ENCODE measurements at places on chromosomes 1 and 21.

GRCh38 chr1:228147151-228147693 lies 2.5 kb upstream of the GJC2 start:
- DNase-seq = no peak

DNA sequence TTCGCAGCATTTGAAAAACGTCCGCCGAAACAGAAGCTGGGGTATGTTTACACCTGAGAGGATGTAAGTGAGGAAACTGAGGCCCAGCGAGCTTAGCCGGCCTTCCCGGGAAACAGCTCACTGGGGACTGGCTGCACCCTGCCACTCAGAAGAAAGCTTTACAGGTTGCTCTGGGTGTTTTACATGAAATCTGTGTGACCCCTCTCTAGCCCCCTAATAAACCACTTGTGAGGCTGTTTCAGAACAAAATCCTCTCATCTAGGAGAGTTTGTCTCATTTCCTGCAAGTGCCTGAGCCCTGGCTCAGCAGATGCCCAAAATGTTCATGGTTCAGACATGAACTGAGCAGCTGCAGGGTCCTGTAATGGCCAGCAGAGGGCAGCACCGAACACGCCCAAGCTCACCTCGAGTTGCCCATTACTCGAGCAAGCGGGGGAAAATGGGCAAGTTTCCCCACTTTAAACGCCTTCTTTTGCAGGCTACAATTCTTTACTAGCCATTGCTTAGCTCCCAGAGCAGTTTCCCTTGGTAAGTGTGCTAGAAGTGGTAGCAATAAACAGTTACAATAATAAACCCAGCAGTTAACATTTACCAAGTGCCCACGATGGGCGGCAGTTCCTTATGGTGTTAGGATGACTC lies 76.4 kb downstream of the FHAD1 start:
- peak; percentile 58 for DNase-seq

GRCh38 chr1:81834921-81835698 lies 34.4 kb downstream of the ADGRL2 start:
- DNase-seq = no peak

- no peak for DNase-seq
Observed at GRCh38 chr1:1058088-1058905, 15.8 kb downstream of the RNF223 start.

- no peak for DNase-seq
Observed at GRCh38 chr1:100396651-100397050, 44.3 kb downstream of the CDC14A start.

DNA sequence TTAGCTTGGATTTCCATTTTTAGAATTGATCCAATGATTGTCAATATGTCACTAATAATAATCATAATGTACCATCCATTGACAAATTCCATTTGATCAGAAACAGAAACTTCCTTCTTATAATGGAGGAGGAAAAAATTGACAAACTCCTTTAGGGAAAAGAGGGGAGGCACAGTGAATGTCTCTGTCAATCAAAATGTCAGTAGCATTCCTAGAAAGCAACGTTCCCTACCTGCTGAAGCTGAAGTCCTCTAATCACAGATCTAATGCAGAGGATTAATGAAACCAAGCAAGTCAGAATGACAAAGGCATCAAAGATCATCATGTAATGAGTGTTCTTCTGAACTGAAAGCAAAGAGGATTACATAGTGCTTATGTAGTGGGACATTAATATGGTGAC lies 22.4 kb downstream of the MCOLN3 start:
- no peak for DNase-seq

DNA sequence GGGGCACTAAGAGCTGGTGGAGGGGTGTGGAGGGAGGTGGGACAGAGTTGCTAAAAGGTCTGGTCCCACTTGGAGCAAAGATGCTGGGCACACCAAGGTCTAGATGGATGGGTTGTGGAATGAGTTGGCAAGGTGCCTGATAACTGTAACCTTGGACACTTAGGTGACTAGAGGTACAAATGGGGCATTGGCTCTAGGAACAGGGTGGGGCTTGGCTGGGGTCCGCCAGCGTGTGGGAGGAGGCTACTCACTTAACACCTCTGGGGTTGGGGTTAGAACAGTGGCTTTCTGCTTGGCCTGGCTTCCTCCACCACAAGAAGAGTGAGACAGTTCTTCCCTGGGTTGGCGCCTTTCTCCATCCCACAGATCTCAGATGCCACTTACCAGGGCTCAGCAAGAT lies 17.2 kb downstream of the KCNA2 start:
- DNase-seq = no peak

DNA sequence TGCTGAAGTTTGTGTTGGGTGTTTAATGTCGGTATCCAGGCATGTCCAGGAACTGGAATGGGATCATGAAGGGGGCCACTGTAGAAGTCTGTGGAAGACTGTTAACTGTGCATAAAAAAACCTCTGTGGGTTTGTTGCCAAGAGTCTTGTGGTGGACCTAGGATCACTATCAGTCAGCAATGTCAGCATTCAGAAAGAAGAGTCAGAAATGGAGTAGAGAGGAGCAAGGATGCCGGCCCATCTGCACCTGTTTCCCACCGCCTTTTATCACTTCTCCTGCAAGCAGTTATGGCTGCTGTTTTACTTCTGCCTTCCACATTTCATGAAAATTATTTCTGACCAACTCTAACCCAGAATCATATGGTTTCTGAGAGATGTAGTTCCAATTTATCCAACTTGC lies 36.7 kb downstream of the CLCA4 start:
- no peak for DNase-seq

GRCh38 chr1:16130827-16131226 lies 25.0 kb downstream of the EPHA2 start:
- DNase-seq = no peak

- DNase-seq = no peak
Observed at GRCh38 chr1:185528084-185528676, 206.0 kb upstream of the HMCN1 start.

GRCh38 chr1:201694608-201695335 lies 134.2 kb upstream of the IPO9 start:
- no peak for DNase-seq

- peak; percentile 45 for DNase-seq
Observed at GRCh38 chr1:26234644-26235370, 807 bp downstream of the CEP85 start.

- no peak for DNase-seq
Observed at GRCh38 chr1:203287109-203287893, 18.0 kb upstream of the BTG2 start.

GRCh38 chr1:153609585-153609907 lies 3.4 kb downstream of the S100A16 start:
- DNase-seq = no peak

DNA sequence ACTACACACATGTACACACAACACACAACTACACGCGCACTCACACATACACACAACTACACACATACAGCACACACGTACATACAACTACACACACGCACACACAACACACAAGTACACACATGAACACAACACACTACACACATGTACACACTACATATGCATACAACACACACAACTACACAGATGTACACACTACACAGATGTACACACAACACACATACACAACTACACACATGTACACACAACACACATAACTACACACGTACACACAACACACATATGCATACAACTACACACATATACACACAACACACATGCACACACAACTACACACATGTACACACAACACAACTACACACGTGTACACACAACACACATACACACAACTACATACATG lies 318.6 kb downstream of the CAMTA1 start:
- no peak for DNase-seq

- no peak for DNase-seq
Observed at GRCh38 chr21:45266518-45267389, 20.9 kb downstream of the POFUT2 start.

- DNase-seq = no peak
Observed at GRCh38 chr1:213982672-213983492, 4.9 kb upstream of the PROX1 start.

DNA sequence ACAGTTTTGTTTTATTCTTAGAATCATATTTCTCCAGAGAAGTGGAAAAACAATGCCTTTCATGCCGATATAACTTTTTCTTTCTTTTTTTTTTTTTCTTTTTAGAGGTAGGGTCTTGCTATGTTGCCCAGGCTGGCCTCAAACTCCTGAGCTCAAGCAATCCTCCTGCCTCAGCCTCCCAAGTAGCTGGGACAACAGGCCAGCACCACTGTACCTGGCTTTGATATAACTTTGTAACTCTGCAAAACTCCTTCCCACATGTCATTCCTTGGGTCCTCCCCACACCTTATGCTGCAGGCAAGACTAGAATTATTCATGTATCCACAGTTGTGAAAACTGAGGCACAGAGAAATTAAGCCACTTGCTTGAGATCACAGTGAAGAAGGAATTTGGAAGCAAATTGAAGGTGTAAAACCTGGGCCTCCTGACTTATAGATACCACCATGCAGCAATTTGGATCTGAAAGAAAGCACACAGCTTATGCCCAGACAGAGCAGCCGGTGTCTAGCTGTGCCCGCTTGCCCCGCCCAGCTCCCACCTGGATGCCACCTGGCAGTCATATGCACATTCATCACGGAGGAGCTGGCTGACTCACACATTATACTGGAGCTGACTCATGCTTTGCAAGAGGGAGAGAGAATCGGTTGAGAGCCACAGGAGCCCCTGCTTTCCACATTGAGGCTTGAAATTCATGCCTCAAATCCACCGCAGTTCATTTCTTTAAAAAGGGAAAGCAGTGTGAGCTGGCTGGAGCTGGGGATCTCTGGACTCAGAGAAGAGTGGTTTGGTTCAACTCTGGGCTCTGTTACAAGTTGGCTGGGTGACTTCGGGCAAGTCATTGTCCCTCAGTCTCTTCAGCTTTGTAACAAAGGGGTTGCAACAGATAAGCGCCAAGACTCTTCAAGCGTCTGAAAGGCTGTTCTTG lies 8.3 kb upstream of the SLC2A1 start:
- peak; percentile 97 for DNase-seq

- no peak for DNase-seq
Observed at GRCh38 chr1:221430152-221430960, 311.5 kb downstream of the DUSP10 start.

- no peak for DNase-seq
Observed at GRCh38 chr1:153503766-153504165, 32.0 kb downstream of the S100A6 start.

DNA sequence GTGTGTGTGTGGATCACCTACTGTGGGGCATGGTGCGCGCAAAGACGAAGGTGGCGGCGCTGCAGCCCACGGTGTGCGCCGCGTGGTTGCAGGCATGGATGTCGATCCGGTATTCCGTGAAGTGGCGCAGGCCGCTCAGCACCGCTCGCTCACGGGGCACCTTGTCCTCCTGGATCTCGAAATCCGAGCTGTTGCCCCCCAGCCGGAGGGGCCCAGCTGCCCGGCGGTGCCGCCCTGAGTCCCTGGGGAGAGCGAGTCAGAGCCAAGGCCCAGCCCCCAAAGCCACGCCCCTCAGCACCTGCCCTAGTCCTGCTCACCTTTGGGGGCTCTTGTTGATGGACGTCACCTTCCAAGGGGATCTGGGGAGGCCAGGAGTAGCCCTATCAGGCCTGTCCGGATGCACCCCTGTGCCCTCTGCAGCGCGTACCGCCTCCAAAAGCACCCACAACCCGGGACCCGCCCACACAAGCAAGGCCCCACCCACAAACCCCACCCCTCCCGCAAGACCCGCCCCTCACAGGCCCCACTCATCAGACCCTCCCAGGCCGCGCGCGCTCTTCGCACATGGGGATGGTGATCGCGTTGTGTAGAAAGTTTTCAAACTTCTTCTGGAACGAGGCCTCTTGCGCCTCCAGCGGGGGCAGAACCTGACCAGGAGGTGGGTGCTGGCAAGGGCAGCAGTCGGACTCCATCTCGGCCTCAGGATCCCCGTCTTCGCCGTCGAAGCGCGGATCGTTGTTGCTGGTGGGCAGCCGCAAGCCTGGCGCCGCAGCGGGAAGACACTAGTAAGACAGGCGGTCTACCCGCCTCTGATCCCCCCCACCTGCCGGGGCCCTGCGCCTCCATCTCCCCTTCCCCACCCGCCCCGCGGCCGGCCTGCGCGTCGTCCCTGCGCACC lies 13.6 kb downstream of the INSRR start:
- DNase-seq = no peak

- DNase-seq = no peak
Observed at GRCh38 chr1:218164111-218164929, 120.8 kb upstream of the RRP15 start.

DNA sequence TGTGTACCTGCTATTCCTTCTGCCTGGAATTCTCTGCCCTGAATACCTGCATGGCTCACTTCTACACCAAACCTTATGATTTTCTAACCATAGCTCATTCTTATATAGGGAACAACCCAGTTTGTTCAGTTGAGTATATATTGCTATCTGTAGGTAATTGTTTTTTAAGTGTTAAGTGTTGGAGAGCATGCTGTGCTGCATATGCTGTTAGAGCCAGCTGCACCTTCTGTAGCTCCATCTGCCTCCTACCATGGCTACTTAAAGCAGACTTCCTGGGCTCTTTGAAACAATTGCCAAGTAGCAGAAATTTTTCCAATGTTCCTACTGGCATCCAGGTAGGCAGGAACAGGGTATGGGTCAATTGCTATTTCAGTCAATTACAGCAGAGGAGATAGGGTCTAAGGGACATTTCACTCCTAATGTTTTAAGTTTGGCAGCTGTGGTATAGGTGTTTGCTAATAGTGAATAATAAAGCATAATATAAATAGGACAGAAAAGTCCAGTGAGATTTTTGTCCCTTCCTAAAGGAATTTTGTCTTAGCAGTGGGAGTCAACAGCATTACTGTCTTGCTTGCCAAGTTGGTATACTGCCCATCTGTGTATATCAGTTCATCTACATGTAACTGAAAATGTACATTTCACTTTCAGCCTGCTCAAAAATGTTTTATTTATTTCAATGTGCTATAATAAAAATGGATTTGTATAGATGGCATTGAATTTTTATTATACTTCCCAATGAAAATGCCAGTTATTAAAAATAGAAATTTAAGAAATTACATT lies 34.0 kb upstream of the C1orf115 start:
- DNase-seq = no peak

DNA sequence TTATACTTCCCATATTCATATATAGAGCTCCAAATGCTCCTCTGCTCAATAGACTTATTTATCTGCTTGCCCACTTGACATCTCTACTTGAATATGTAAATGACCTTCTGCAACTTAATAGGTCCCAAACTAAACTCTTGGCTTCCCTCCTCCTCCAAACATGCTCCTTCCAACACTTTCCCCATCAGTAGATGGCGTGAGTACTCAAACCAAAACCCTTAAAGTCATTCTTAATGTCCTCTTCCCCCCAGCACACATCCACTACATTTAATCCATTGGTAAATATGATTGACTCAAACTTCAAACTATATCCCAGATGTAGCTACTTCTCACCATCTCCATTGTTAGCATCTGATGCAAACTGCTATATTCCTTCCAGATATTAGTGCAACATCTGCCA lies 48.5 kb upstream of the PBX1 start:
- no peak for DNase-seq

DNA sequence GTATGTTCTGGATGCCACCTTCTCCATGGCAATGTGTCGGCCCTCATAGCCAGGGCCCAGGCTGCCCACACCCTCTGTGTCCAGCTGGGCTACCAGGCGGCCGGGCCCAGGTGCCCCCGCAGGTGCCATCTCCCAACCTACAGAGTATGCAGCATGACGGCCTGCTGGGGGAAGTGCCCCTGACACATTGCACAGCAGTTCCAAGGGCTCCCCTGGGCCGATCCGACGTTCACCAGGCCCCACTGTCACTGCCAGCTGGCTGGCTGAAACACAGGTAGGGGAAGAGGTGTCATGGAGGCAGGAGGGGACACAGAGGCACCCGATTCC lies 5.4 kb downstream of the IGSF8 start:
- no peak for DNase-seq

All from RWPE1 (cell line).